Esophagus squamous epithelium (tissue), 5 donors: ENCODE measurements at places on chromosomes 3 and 15.

- no peak for DNase-seq
Observed at GRCh38 chr3:155335724-155336354, 42.4 kb upstream of the STRIT1 start.

DNA sequence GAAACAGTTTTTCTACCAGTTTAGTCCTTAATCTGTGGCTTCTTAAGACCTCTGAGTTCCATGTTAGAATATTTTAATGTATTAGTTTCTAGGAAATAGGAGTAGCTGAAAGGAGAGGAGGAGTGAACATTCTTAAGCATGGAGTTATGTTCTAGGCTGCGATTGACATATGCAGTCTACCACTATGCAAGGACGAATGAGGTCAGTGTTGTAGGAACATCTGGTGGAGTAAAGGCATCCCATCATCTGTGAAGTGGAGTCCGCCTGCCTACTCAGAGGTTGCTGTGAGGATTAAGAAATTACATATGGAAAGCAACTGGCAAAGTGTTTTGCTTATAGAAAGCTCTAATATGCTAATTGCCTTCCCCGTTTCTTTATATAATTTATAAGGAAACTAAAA lies 45.1 kb downstream of the SNAPC5 start:
- no peak for DNase-seq

DNA sequence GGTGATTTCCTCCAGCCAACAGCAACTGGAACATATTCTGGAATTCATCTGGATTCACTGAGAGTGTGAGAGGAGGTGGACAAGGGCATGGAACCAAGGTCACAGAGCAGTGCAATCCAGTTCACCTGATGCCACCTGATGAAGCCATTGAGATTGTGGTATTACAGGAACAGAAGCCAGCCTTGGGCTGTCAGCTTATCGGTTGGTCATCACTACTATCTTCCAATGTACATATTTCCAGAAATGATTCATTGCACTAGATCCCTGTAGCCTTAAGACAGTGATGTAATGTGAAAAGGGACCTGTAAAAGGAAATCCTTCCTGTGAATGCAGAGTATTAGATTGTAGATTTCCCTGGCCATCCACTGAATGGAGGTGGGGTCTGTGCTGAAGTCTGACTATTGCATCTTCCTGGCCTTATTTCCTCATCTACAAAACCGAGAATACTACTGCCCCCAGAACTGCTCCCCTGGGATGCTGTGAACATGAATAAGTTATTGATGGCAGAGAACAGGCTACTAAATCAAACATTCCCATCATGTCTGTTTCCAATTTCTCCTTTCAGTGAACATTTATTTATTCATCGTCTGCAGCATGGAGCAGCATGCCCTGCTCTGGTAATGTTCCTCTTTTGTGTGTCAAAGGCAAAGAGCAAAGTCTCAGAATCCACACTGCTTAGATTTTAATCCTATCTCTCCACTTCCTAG lies 47.4 kb upstream of the TPM1 start:
- no peak for DNase-seq

DNA sequence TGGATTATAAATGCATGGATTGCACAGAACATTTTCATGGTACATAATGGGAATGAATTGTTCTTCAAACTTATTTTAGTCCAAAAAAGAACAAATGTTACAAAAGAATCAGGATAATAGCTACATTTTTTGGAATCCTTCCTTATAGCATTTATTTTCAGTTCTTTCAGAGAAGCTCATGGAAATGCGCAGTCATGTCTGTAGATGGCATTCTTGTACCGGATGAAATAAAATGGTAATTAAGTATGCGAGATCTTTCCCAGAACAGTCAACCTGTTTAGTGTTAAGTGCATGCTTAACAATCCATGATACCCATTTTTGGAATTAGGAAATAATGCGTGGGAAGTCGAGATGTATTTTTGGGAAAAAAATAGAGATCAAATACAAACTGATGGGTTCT lies 38.2 kb upstream of the GOLGA8B start:
- DNase-seq: no peak

- no peak for DNase-seq
Observed at GRCh38 chr3:23953523-23953922, 8.4 kb downstream of the NR1D2 start.
